A549 treated with AZD2906 at 1 μM for 4 hours (cell line): ENCODE measurements at places on chromosomes 16 and 17. TPM values are rescaled to one million over a fixed set of nuclear protein-coding genes. Genes with fewer than 3 reads are reported as not detected.

HS3ST3A1 gene
- total RNA-seq, result 0.17 to 0.61 TPM (median 0.49 TPM) in 5 replicates

ITGB4 gene
- 97.0 to 133 TPM (median 117 TPM) in 5 replicates for total RNA-seq

HSPB9 gene
- total RNA-seq, result not detected in 5 replicates

CSH2 gene
- total RNA-seq, result not detected in 5 replicates

WNT3 gene
- 3.9 to 4.5 TPM (median 4.4 TPM) in 5 replicates for total RNA-seq

SULT1A3 gene
- 4.3 to 8.0 TPM (median 5.8 TPM) in 5 replicates for total RNA-seq

ZFPM1 gene
- 3.1 to 7.2 TPM (median 6.4 TPM) in 5 replicates for total RNA-seq

SLC2A4 gene
- total RNA-seq, result 0.35 to 0.67 TPM (median 0.63 TPM) in 5 replicates

PRKCB gene
- total RNA-seq, result 0.14 to 0.28 TPM (median 0.17 TPM) in 5 replicates

GDPD1 gene
- total RNA-seq, result 0.37 to 0.77 TPM (median 0.48 TPM) in 5 replicates

PIK3R5 gene
- total RNA-seq, result 0.03 to 0.18 TPM (median 0.08 TPM) in 4 of 5 replicates, not detected in the other

APOH gene
- 4.0 to 5.6 TPM (median 5.3 TPM) in 5 replicates for total RNA-seq

SLC16A5 gene
- 23.0 to 32.9 TPM (median 30.2 TPM) in 5 replicates for total RNA-seq

C1QTNF8 gene
- 0.05 to 0.08 TPM in 2 of 5 replicates, not detected in the others for total RNA-seq

HS3ST2 gene
- not detected in 5 replicates for total RNA-seq

HSD11B2 gene
- 2.1 to 2.7 TPM (median 2.1 TPM) in 5 replicates for total RNA-seq

ITGAE gene
- 85.6 to 89.3 TPM (median 88.0 TPM) in 5 replicates for total RNA-seq

EVPLL gene
- not detected in 5 replicates for total RNA-seq

PRAC2 gene
- not detected in 5 replicates for total RNA-seq

KCNH4 gene
- 0.18 to 0.36 TPM (median 0.31 TPM) in 5 replicates for total RNA-seq

CCL16 gene
- not detected in 5 replicates for total RNA-seq

CCL8 gene
- not detected in 5 replicates for total RNA-seq

BRICD5 gene
- 1.5 to 4.8 TPM (median 3.4 TPM) in 5 replicates for total RNA-seq

RHBDF2 gene
- 54.6 to 64.5 TPM (median 61.4 TPM) in 5 replicates for total RNA-seq

MT3 gene
- total RNA-seq, result 0.41 to 0.88 TPM (median 0.79 TPM) in 5 replicates

CDRT15 gene
- total RNA-seq, result not detected in 5 replicates
